Stimulated activated CD4-positive, alpha-beta T cell treated with anti-CD3 and anti-CD28 coated beads, Interleukin-12 subunit alpha, Interleukin-12 subunit beta, amount 100 ng/mL, for 24 hours (primary cell): ENCODE measurements at places on chromosomes 4 and X.
A peak's percentile ranks its signal among the peaks of the same experiment; 100 is the strongest.

GRCh38 chr4:2364654-2365053 lies 53.8 kb downstream of the ZFYVE28 start:
- peak; percentile 49 for DNase-seq

- DNase-seq, result no peak
Observed at GRCh38 chr4:80007745-80008149, 65.3 kb downstream of the ANTXR2 start.

- DNase-seq, result peak; percentile 1
Observed at GRCh38 chr4:140884431-140885058, 128.4 kb upstream of the TBC1D9 start.

GRCh38 chr4:19806865-19807264 lies 444.8 kb upstream of the SLIT2 start:
- no peak for DNase-seq

- DNase-seq, result no peak
Observed at GRCh38 chrX:136417806-136418205, 69.9 kb upstream of the BRS3 start.

DNA sequence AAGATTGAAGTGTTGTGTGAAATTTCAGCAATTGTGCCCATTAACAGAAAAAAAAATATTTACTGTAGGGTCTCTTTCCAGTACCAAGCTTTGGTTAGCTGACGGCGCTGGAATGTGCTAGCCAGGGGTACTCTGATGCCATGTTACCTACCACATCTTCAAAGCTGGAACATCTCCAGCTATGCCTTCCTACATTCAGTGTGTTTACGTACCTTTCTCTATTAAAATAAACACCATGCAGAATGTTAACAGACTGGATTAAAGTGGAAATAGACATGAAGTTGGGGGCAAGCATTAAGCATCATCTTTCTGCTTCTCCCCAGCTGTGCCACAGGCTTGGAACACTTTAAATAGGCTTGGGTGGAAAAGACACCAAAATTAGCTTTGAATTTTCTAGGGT lies 65.9 kb downstream of the USP38 start:
- no peak for DNase-seq

DNA sequence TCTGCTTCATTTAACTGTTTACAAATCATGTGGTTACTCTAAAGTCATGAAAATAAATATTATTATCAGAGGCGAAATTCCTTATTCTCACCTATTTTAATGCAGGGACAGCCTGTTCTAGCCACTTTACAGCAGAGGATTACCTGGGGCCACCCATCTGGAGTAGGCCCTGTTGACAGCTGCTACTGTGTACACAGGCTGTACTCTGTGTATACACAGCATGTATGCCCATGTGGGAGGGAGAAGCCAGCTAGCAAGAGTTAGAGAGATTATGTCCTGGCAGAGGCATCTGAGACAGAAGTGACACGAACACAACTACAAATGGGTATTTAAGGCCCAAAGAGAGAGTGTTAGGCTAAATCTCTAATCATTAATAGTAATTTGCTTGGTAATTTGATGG lies 62.1 kb downstream of the GPRIN3 start:
- no peak for DNase-seq

- DNase-seq, result no peak
Observed at GRCh38 chrX:130051176-130051845, 59.0 kb downstream of the ELF4 start.

DNA sequence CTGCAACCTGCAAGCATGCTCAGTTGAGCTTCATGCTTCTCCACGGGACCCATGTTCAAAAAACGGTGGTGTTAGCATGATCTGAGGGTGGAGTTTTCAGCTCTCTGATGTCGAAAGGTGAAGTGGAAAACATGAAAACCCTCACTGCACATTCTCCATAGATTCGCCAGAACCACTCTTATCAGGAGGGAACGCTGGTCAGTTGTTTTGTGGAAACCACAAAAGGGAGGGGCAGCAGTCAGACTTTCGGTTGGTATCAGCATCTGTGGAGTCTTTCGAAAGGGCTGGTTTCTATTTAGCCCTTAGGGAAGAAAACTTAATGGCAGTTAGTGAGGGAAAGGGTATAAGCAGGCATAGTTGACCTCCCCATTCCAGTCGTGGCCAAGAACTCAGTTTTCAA lies 12.6 kb downstream of the PPA2 start:
- no peak for DNase-seq

DNA sequence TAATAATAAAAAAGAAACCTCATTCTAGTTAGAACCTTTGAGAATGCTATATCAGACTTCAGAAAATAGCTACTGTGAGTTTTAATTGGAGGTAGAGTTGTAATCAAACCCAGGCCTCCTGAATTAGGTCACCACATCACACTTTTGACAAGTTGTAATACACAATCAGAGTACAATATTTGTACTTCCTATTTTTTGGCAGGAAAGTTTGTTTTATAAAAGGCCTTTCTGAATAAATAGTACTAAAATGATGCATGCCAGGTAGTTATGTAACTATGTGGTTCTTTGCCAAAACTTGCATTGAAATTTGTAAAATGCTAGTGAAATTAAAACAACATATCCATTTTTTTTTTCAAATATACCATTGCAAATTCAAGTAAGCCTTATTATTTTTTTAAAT lies 26.8 kb downstream of the ADH7 start:
- no peak for DNase-seq

DNA sequence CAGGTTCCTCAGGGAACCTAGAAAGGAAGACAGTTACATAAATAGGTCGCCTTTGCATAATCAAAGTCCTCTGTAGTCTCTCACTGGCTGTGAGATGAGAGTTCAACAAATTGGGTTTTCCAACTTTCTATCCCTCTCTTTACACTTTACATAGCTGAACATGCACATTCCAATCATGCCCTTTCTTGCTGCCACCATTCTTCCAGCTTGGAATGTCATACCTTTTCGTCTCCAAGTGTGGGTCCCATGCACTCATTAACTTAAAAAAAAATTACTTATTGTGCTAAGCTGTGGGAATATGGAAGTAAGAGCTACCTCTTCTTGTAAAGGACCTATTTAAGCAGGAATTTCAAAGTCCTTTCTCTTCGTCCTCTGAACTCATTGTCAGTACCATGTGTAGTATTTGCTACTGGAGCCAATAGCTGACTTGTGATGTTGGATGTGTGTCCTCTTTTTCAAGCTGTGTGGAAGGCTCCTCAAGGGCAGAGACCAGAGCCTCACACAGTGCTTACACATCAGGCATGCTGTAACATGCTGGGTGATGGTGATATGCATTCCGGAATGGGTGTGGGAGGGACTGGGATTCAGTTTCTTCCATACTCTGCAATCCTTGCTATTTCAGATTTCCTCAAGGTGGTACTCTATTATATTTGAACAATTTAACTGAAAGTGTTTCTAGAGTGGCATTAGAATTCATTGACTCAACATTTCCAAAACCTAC lies 7.1 kb downstream of the ENOPH1 start:
- no peak for DNase-seq

- DNase-seq, result no peak
Observed at GRCh38 chr4:46992338-46992737, 1.0 kb downstream of the GABRA4 start.

GRCh38 chrX:50448565-50448964 lies 22.1 kb downstream of the DGKK start:
- no peak for DNase-seq

DNA sequence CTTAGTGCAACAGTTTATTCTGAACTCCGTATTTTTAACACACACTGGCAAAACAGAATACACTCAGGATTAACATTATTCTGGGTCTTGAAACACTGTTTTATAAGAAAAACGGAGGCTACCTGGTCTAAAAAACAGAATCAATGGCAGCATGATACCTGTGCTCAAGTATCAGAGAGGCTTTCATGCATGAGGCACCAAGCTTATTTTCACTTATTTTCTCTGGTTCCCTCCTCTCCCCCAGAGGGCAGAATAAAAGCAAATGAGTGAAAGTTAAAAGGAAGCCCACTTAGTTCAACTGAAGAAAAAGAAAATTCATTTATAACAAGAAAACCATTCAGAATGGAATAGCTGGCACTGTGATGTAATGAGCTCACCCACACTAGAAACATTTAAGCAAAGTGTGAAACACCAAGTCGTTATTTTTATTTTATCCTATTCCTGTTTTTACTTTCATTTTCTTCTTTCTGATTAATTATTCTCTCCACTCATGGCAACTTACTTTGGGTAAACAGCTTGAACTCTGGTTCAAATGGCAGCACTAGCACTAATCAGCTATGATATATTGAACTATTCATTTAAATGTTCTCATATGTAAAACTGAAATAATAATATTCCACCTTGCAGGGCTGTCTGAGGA lies 211.8 kb downstream of the PPP3CA start:
- DNase-seq, result no peak

DNA sequence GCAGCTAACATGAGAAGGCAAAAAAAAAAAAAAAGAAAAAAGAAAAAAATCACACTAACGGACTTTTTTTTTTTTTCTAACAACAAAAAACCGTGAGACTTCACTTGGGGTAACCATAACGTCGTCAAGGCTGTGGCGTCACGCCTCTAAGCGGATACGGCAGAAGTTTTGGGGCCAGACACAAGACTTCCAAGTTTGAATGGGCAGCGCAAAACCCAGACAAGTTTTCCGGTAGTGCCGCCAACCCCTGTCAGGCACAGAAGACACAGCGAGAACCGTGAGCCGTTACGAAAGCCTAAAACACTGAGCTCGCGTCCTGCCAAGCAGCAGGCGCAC lies 556 bp upstream of the SMARCA5 start:
- no peak for DNase-seq

DNA sequence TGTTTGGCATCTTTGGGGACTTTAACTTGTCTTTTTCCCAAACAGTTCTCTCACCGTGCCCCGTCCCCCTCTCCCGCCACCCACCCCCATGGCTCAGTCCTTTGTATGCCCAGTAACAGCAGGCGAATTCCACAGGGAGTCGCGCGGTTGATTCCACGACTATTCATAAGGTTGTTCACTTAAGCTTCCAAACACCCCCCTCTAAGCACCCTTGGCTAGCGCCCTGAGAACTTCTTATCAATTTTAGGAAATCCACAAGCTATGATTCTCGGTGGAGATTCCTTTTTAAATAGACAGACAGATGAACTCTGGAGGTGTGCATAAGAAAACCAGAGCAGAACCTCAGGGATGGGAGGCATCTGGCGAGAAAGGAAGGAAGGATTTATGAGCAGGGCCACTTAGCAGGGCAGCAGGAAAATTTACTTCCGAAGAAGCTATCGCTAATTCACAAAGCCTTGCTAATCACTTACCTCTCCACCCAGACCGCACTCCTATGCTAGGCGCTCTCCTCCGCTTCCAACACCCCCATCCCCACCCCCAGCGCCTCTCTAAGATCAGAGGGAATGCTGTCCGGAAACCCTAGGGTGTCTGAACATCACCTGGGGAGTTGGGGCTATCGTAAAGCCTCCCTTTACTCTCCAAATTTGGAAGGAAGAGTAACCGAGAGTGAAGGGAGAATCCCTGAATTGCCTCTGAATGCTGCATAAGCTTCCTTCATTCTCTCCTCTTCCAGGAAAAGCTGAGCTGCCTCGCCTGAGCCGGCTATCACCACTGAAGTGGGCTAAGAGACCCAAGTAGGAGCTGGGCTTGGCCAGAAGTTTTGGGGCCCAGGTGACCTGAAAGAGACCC lies 1.7 kb downstream of the UNC5C start:
- DNase-seq, result no peak

- DNase-seq, result no peak
Observed at GRCh38 chr4:147683188-147683591, 773 bp downstream of the PRMT9 start.

- DNase-seq, result no peak
Observed at GRCh38 chr4:21710179-21710835, 238.3 kb downstream of the KCNIP4 start.

DNA sequence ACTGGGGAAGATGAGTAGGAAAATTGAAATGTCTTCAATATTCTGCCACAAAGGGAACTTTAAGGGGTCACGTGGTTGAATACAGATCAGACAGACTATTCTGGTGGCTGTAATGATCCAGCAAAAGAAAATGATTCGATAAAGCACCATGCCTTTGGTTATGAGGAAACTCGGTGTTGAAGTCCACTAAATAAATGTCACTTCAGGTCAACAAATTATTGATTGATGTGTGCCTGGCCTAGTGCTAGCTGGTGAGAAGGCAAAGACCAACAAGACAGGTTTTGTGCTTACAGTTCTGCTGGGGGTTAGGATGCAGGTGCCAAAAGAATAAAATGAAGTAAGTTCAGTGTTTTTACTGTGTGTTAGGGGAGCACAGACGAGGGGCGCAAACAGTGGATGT lies 142.5 kb downstream of the STAG2 start:
- no peak for DNase-seq

- DNase-seq, result no peak
Observed at GRCh38 chr4:176882206-176882605, 89.5 kb upstream of the VEGFC start.

- no peak for DNase-seq
Observed at GRCh38 chr4:72842323-72842722, 227.2 kb downstream of the COX18 start.

DNA sequence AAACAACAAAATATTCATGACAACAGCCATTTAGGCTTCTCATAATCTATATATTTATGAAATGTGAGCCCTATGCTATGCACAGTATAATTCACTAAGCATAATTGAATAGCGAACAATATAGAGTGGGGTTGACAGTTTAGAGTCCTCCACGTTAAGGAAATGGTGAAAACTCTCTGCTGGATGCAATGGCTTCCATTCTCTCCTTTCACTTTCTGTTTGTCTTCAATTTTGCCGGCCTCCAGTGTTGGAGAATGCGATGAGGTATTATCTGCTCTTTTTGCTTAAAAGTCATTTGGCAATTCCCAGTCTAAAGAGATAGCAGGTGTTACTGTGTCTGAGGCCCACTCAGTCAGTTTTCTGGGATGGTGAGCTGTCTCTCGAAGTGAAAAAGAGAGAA lies 52.1 kb downstream of the NPY5R start:
- DNase-seq, result no peak

GRCh38 chrX:13064599-13065143 lies 20.3 kb upstream of the FAM9C start:
- no peak for DNase-seq

GRCh38 chrX:155071694-155072280 lies 479 bp downstream of the BRCC3 start:
- DNase-seq, result no peak

DNA sequence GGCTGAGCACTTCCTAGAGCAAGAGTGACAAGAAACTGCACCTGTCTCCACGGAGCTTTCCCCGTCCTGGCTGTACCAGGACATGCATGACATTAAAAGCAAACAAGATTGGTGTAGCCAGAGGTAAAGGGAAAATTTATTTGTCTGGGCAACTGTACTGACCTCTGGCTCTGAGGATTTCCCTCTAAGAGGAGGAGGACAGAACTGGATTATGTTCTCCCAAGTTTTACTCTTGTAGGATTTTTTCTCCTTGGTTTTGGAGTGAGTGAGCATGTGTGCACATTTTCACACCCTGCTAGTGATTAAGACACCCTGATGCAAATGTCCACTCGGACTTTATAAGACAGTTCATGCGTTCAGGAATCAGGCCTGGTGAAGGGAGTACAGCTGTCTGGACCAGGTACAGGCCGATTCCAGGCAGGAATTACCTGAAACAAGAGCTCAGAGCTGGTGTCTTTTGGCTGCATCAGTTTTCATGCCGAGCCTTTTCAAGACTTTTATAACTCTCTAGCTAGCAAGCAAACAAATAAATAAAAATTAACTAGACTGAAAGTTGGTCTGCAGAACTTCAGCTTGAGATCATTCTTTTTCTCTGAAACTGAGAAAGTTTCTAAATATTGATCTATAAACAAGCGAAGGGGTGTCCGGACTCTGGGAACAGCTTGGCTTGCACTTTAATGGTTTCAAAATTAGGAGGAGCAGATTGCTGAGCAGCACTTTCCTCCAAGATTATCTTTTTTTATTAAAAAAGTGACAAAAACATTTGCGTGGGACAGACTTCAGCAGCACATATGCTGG lies 51.3 kb upstream of the SPRY1 start:
- DNase-seq, result no peak

- no peak for DNase-seq
Observed at GRCh38 chr4:77817304-77818072, 1.7 kb downstream of the CNOT6L start.
